ENCODE measurements at places on chromosomes 6 and 20.
A peak's percentile ranks its signal among the peaks of the same experiment; 100 is the strongest.

- DNase-seq = peak; percentile 70
These were observed 88.6 kb downstream of the MCHR2 start for GRCh38 chr6:99905209-99906106.

- no peak for DNase-seq
These were observed 73.9 kb downstream of the CBFA2T2 start for GRCh38 chr20:33563788-33564187.

GRCh38 chr6:164095056-164095455, 680.5 kb downstream of the QKI start:
- DNase-seq = no peak

DNA sequence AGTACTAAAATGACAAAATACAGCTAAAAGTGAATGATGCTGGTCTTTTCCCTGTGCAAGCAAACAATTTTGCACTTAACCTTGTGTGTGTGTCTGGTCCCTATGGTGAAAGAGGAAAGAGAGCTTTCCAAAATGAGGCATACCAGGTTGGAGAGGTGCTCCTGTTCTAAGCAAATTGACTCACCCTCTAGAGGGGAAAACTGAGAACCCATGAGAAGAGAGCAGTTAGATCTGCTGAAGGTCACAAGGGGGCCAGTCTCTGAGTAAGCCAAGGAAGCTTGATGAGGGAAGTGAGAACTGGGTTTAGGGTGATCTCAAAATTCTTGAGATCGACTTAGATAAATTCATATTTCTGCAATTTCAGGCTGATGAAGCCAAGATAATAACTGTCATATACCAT, 157.5 kb upstream of the TBX18 start:
- peak; percentile 16 for DNase-seq

DNA sequence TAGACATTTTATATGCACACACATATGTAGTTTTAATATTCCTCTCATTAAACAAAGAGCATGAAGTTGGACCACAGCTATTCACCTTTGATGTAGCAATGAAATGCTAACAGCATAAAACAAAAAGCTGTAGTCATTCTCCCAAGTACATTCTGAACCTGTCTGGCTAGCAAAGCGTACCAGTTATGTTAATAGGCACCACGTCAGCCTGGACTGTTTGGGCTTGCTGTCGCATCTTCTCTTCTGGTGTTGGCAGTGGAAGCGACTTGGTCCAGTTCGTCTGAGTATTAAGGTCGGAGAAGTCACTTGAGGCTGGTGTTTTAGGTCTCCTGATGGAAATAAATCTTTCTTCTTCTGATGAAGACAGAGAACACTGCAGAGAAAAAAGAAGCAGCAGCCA, 42.8 kb downstream of the HEBP2 start:
- DNase-seq = no peak

GRCh38 chr6:2986722-2987221, 12.9 kb upstream of the NQO2 start:
- DNase-seq = peak; percentile 82
